ENCODE measurements at places on chromosomes 6 and 20.

DNA sequence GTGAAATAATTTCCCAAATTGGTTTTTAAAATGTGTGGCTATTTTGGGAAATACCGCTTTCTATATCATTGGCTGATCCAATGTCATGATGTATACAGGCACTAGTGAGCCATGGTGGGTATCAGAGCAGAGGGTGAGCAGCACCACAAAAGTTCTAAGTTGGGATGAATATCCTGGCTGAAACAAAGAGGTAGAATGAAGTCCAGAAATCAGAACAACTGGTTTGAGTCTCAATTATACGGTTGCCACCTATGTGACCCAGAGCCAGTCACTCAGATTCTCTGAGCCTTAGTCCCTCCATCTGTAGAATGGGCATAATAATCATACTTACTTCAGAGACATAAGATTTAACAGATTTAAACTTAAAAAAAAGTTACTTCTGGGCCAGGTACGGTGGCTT, 172.3 kb downstream of the ZFP64 start:
- DNase-seq, result no peak

DNA sequence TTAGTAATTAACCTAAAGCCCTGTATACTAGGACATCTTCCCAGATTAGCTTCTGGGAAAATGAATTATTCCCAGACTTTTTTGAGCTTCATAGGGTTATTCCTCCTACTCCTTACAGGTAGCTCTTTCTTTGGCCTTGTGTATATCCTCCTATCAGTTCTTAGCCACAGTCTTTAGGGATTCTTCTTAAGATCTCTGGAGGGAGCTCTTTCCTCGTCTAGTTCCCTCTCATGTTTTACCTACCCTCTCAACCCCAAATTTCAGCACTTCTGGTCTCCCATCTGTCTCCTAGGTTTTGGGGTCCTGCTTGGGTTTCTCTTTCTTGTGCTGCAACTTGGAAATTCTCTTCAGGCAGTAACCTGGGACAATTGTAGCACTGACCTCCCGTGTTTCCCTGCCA, 46.4 kb upstream of the SLC35B3 start:
- DNase-seq, result no peak

DNA sequence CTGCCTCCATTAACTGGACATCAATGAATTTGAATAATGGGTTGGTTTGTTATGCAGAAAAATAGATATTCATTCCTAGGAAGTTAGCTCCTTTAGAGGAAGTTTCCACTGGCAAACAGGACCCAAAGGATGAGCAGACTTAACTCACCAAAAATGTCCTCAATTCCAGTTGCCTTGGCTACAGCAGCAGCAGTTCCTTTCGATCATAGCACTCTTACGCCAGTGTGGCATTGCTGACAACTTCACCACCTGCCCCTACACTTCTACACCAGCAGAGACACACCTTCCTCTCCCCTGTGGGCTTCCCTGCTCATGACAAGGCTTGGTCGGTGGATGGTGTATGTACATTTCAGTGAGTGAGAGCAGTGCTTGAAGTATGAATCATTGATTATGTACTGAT, 532.8 kb downstream of the QKI start:
- no peak for DNase-seq

GRCh38 chr6:14450578-14450977, 333.0 kb downstream of the CD83 start:
- no peak for DNase-seq

GRCh38 chr20:62080249-62080990, 14.7 kb upstream of the TAF4 start:
- DNase-seq, result no peak
